ENCODE measurements at places on chromosomes 12 and 14. TPM values are rescaled to one million over a fixed set of nuclear protein-coding genes. Genes with fewer than 3 reads are reported as not detected.

The KLRB1 gene
- 1.1 TPM for total RNA-seq

The METTL1 gene
- total RNA-seq = 15.4 TPM

GRCh38 chr14:89025561-89026236, 201.2 kb downstream of the TTC8 start:
- no peak overlapping the region for H3K27ac ChIP-seq
- H3K4me1 ChIP-seq = no peaks in the 10 kb centered on the region
- no peaks in the 10 kb centered on the region for H3K27me3 ChIP-seq
- no peak for DNase-seq

The ASB2 gene
- total RNA-seq = 53.3 TPM

- H3K4me3 ChIP-seq = no peak overlapping the region
- no peak for DNase-seq
- no peaks in the 10 kb centered on the region for H3K4me1 ChIP-seq
- peaks cover 7% of the 10 kb centered on the region for H3K36me3 ChIP-seq
- H3K27ac ChIP-seq = no peak overlapping the region
These were observed 18.4 kb downstream of the SETD3 start for GRCh38 chr14:99462210-99462609.

DNA sequence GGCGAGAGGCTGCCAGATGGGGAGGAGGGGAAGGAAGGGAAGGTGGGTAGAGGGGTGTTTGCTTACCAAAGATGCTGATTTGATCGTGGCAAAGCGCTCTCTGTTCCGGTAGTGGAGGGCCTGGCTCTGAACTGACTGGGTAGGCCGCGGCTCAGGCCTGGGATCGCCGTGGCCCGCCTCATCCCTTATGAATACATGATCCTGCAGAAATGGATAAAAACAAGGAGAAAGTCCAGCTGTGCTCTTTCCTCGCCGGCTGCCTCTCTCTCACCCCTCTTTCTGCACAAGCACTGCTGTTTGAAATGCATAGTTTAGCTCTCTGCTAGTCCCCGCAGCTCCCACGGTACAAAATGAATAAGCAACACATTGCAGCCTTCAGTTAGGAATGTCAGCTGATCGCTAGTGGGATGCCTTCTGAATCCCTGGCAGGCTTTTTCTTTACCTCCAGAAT, 53.8 kb downstream of the PEBP1 start:
- H3K27ac ChIP-seq = peak overlapping the region; percentile 71
- H3K4me1 ChIP-seq = peaks cover 3% of the 10 kb centered on the region
- H3K4me3 ChIP-seq = peak overlapping the region; percentile 98
- H3K27me3 ChIP-seq = no peaks in the 10 kb centered on the region

DNA sequence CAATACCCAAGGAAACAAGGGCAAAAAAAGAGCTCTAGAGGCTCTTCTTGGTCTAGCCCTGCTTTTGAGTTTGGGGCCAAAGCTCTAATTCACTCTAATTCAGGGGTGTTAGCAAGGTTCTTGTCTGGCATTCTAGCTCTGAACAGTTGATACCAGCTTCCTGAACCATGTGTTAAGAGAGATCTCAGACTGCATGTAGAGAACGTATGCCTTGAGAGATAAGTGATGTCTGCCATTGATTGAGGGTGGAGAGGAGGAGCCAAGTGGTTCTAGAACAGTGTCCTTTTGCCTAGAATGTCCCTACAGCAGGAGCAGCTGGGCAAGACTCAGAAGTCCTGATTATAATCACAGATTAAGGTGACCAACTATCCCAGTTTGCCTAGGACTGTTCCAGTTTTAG, 18.2 kb upstream of the POC1B start:
- DNase-seq = no peak
- H3K27me3 ChIP-seq = no peaks in the 10 kb centered on the region
- no peaks in the 10 kb centered on the region for H3K36me3 ChIP-seq
- no peaks in the 10 kb centered on the region for H3K4me1 ChIP-seq
- no peak overlapping the region for H3K4me3 ChIP-seq

GRCh38 chr14:50303744-50304471, 8.1 kb downstream of the L2HGDH start:
- H3K27me3 ChIP-seq = no peaks in the 10 kb centered on the region
- H3K36me3 ChIP-seq = no peaks in the 10 kb centered on the region
- no peak for DNase-seq
- H3K4me1 ChIP-seq = peaks cover 2% of the 10 kb centered on the region
- H3K27ac ChIP-seq = no peak overlapping the region

The TCL1A gene
- not detected for total RNA-seq

The RNF212B gene
- total RNA-seq = not detected

DNA sequence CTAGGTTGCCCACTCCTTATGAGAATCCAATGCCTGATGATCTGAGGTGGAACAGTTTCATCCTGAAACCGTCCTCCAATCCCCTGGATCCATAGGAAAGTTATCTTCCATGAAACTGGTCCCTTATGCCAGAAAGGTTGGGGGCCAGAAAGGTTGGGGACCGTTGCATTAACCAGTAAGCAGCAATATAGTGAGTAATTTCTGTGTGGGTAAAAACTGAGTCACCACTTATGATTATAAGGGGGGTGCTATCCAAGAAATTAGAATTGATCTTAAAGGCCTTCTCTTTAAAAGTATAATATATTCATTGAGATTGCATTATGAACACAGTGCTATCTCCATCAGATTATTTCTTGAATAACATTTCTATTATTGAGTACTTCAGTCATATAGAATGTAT, 97.2 kb downstream of the PCNX1 start:
- DNase-seq = no peak
- H3K27ac ChIP-seq = no peak overlapping the region
- H3K4me1 ChIP-seq = peaks cover 2% of the 10 kb centered on the region
- no peak overlapping the region for H3K4me3 ChIP-seq

GRCh38 chr14:105899657-105900397, 373.4 kb downstream of the TMEM121 start:
- no peak overlapping the region for H3K27ac ChIP-seq
- H3K4me3 ChIP-seq = no peak overlapping the region
- peak; percentile 31 for DNase-seq
- no peaks in the 10 kb centered on the region for H3K27me3 ChIP-seq
- no peaks in the 10 kb centered on the region for H3K4me1 ChIP-seq
- no peaks in the 10 kb centered on the region for H3K36me3 ChIP-seq

- no peaks in the 10 kb centered on the region for H3K36me3 ChIP-seq
- H3K27me3 ChIP-seq = no peaks in the 10 kb centered on the region
- H3K4me3 ChIP-seq = no peak overlapping the region
- no peak for DNase-seq
These were observed 8.7 kb upstream of the SPATS2 start for GRCh38 chr12:49358483-49359141.

GRCh38 chr12:49744363-49744885, 3.1 kb downstream of the TMBIM6 start:
- H3K4me3 ChIP-seq = no peak overlapping the region
- no peaks in the 10 kb centered on the region for H3K27me3 ChIP-seq
- H3K27ac ChIP-seq = no peak overlapping the region
- H3K4me1 ChIP-seq = peaks cover 3% of the 10 kb centered on the region
- DNase-seq = no peak

DNA sequence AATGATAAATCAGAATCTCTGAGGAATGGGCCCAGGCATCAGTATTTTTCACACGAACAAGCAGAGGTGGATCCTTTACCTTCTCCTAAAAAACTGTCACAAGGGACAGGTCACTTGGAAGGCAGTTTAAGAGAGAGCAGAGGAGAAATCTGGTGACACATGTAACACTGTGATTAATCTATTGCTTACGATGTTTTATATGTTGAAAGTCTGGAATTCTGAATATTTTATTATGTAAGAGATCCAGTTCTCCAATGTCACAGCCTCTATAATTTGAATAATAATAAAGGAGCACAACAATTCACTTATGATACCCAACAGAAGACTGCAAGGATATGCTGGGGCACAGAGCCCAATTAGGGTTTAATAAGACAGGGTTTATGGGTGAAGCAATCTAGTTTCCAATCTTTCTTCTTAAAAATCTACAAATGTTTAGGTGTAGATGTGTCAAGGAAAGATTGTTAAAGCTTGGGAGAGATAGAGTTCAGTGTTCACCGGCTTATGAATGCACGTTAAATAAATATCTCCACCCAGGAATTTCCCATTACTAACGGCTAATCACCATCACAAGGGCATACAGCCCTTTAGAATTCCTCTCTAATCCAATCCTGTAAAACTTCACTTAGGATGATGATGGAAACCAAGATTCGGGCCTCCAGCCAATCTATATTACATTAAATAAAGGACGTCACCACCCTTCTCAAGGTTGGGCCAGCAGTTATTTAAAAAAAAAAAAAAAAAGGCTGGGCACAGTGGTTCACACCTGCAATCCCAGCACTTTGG, 23.4 kb downstream of the DUSP16 start:
- no peak overlapping the region for H3K27ac ChIP-seq
- no peaks in the 10 kb centered on the region for H3K4me1 ChIP-seq
- H3K27me3 ChIP-seq = no peaks in the 10 kb centered on the region
- no peaks in the 10 kb centered on the region for H3K36me3 ChIP-seq

DNA sequence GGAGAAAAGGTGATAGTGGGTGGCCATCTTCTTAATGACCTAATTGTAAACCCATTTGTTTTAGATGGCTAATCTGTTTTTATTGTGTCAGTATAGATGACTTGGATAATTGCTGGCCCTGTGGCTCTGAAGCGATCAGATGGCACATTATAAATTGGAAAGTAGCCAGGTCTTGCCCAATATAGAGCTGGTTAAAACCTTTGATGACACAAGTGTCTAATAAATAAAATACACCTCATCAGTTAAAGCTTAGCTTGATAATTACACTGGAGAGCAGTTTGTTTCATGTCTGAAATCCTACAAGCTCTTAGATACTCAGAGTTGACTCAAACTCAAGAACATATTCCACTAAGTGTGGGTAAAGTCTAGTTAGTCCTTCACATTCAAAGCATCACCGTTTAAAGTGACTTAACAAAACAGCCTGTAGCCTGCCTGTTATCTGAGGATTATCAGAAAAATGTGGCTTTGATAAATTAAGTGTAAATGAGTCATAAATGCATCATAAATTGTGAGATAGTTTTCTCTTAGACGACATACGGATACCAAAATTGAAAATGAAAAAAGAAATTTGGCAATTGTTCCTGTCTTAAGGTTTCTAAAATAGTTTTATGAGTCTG, 280.9 kb downstream of the LRIG3 start:
- no peak for DNase-seq
- no peaks in the 10 kb centered on the region for H3K36me3 ChIP-seq
- H3K4me3 ChIP-seq = no peak overlapping the region
- no peaks in the 10 kb centered on the region for H3K27me3 ChIP-seq
- no peak overlapping the region for H3K27ac ChIP-seq
- H3K4me1 ChIP-seq = no peaks in the 10 kb centered on the region

DNA sequence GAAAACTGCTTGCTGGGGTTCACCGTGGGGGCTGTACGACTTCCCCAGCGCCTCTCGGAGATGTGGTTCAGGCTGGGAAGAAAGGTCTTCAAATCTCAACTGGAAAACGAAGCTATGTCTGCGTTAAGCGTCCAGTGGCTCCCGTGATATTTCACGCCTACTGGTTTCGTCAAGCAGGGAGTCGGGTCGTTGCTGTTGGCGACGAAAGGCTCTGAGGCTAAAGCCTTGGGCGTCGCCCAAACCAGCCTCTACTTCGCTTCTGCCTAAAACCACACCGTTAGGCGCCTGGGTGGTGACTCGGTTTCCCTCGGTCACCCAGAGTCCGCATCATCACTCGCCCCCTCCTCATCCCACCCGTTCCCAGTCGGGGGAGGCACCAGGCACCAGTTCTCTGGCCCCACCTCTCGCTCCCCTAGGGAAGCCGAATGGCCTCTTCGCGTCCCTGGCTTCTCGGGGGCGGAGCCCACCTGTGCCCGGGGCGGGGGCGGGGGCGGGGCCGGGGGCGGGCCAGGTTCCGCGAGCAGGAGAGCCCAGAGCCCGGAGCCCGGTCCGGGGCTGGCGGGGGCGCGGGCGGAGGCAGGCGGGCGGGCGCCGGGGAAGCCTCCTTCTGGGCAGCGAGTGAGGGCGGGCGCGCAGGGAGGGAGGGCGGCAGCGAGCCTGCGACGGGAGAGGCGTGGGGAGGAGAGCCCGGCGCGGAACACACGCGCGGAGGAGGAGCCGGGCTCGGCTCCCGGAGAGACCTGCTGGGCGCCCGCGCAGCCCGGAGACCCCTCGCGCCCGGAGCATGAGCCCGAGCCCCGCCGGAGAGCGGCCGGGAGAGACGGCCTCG, at the start of gene B4GALNT3:
B4GALNT3 (plus strand) TSS at position 510 of the 829 bp plus-strand sequence. CDS start 438 bp downstream, outside the sequence.
- peak within 1 kb of the TSS; percentile 55 for H3K27ac ChIP-seq
- peak; percentile 80 for DNase-seq
- no peaks in the 10 kb centered on the region for H3K4me1 ChIP-seq
- no peaks in the 10 kb centered on the region for H3K36me3 ChIP-seq
- peak within 1 kb of the TSS; percentile 96 for H3K4me3 ChIP-seq

Measured in aorta (tissue), 5 donors.